ENCODE measurements at places on chromosomes 5 and 9. TPM values are rescaled to one million over a fixed set of nuclear protein-coding genes. Genes with fewer than 3 reads are reported as not detected.

GRCh38 chr9:20561531-20561930 lies 60.8 kb downstream of the MLLT3 start:
- H3K36me3 ChIP-seq = no peaks in the 10 kb centered on the region
- H3K27ac ChIP-seq = no peak overlapping the region
- H3K4me3 ChIP-seq = no peak overlapping the region
- DNase-seq = no peak
- no peaks in the 10 kb centered on the region for H3K27me3 ChIP-seq
- peaks cover 6% of the 10 kb centered on the region for H3K4me1 ChIP-seq

DNA sequence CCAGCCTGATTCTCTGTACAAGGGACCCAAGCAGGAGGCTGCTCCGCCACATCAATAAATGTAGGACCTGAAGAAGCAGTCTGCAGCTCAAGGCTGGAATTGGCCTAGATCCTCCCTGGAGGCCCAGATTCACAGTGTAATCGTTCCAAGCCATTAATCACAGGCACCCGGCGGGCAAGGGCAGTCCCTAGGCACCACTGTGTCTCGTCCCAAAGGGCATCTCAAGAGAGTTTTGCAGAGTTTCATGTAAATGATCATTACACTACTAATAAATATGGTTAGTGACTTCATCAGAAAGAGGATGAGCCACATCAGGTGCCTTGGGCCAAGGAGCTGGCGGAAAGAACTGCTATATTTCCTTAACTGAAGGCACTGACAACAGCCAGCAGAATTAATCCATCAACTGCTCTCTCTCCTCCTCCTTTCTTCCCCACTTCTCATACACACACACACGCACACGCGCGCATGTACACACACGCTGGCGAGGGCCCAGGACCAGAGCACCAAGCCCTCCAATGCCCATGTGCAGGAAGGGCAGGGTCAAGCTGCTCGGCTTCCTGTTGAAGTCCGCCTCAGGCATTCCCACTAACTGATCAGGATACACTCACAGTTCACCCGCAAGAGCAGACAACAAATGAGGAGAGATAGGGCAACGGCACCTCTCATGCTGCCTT lies 33.9 kb downstream of the GNAQ start:
- H3K27ac ChIP-seq = no peak overlapping the region
- no peak for DNase-seq
- peak overlapping the region; percentile 73 for H3K4me3 ChIP-seq
- peaks cover 3% of the 10 kb centered on the region for H3K27me3 ChIP-seq

DNA sequence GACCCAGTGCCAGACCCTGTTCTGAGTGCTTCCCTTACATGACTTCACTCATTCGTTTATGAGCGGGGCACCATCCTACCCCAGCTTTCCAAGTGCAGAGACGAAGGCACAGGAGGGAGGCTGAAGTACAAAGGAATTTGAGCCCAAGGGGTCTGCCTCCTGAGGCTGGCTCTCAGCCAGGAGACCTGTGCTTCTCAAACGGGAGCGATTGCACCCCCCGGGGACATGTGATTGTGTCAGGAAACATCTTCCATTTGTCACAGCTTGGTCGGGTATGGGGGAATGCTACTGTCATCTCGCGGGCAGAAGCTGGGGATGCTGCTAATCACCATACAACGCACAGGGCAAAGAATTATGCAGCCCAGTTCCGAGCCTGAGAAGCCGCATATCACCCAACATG lies 23.9 kb downstream of the ADCY2 start:
- H3K27ac ChIP-seq = no peak overlapping the region
- peaks cover 3% of the 10 kb centered on the region for H3K27me3 ChIP-seq
- no peaks in the 10 kb centered on the region for H3K36me3 ChIP-seq
- H3K4me3 ChIP-seq = no peak overlapping the region
- H3K4me1 ChIP-seq = peaks cover 6% of the 10 kb centered on the region

DNA sequence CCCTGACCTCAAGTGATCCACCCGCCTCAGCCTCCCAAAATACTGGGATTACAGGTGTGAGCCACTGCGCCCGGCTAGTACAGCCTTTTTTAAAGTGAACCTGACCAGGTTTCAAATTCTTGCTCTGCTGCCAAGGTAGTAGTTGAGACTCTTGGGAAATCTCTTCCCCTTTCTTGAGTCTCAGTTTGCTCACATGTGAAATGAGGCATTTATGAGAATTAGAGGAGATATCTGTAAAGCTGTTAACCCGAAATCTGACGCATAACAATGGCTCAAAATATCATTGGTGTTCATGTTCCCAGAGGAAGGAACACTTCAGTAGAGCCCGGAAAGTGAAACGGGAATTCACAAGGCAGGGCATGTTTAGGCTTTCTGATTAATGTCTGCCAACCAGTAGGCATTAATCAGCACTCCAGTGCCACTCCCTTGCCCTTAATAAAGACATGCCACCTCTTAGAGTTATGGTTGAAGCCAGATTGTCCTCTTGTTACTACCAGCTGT lies 1.5 kb downstream of the ARPC5L start:
- H3K27me3 ChIP-seq = peaks cover 4% of the 10 kb centered on the region
- peak overlapping the region; percentile 22 for H3K4me3 ChIP-seq
- DNase-seq = no peak
- H3K36me3 ChIP-seq = peaks cover 10% of the 10 kb centered on the region
- peaks cover 15% of the 10 kb centered on the region for H3K4me1 ChIP-seq

- no peak overlapping the region for H3K27ac ChIP-seq
- no peaks in the 10 kb centered on the region for H3K4me1 ChIP-seq
- no peak for DNase-seq
- H3K4me3 ChIP-seq = no peak overlapping the region
These were observed 24.8 kb downstream of the HSPB3 start for GRCh38 chr5:54480296-54480695.

DNA sequence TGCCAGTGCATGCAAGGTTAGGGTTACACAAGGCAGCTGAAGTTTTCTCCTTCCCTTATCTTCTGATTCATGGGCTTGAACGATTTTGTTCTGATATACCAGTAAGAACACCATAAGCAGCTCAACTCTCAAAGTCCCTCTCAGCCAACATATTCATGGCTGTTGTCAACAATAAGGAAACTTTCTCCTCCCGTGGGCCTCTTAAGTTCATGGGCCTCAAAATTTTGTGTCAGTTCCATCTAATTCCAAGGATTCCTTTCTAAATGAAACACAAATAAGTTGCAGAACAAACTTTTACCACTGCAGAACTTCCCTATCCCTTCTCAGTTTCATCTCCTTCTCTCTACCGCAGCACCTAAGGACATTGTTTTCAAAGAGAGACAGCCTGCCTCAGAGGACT lies 23.6 kb upstream of the CAST start:
- no peak overlapping the region for H3K4me3 ChIP-seq
- H3K27ac ChIP-seq = no peak overlapping the region
- DNase-seq = no peak
- H3K4me1 ChIP-seq = no peaks in the 10 kb centered on the region
- H3K27me3 ChIP-seq = no peaks in the 10 kb centered on the region

DNA sequence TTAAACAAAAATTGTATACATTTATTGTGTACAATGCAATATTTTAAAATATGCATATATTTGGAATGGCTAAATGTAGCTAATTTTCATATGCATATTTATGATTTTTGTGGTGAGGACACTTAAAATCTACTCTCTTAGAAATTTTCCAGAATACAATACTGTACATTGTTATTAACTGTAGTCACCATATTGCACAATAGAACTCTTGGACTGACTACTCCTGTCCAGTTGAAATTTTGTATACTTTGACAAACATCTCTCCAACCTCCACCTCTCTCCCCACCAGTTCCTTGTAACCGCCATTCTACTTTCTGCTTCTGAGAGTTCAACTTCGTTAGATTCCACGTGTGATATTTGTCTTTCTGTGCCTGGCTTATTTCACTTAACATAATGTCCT lies 49.2 kb upstream of the TAF11L2 start:
- no peak overlapping the region for H3K27ac ChIP-seq
- DNase-seq = no peak
- no peaks in the 10 kb centered on the region for H3K4me1 ChIP-seq
- no peak overlapping the region for H3K4me3 ChIP-seq
- no peaks in the 10 kb centered on the region for H3K36me3 ChIP-seq
- H3K27me3 ChIP-seq = no peaks in the 10 kb centered on the region

DNA sequence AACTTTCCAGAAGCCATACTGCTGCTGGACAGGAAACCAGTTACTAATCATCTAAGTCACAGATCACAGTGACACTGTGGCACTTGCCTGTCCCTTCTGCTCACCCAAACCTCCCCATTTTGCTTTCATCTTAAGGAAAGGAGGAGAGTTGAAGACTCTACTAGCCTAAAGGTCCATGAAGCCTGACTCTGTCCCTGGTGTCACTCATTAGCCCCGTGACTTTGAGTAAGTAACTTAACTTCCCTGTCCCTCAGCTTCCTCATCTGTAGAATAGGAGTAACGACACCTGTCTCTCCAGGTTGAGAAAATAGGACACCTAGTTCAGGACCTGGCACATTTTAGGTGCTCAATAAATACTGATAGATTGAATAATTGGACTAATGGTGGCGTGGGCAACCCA lies 536 bp upstream of the SLC6A7 start:
- DNase-seq = no peak
- H3K27me3 ChIP-seq = peaks cover 17% of the 10 kb centered on the region
- no peak overlapping the region for H3K27ac ChIP-seq
- H3K4me1 ChIP-seq = peaks cover 6% of the 10 kb centered on the region

Gene PTPRD
- 47.8 TPM for total RNA-seq

GRCh38 chr5:113000466-113000865 lies 23.9 kb downstream of the DCP2 start:
- no peak overlapping the region for H3K4me3 ChIP-seq
- peaks cover 17% of the 10 kb centered on the region for H3K36me3 ChIP-seq
- no peak for DNase-seq
- H3K27me3 ChIP-seq = no peaks in the 10 kb centered on the region
- H3K4me1 ChIP-seq = peaks cover 6% of the 10 kb centered on the region
- H3K27ac ChIP-seq = no peak overlapping the region

- H3K27ac ChIP-seq = no peak overlapping the region
- H3K36me3 ChIP-seq = no peaks in the 10 kb centered on the region
- DNase-seq = no peak
- H3K4me1 ChIP-seq = no peaks in the 10 kb centered on the region
These were observed 96.5 kb upstream of the PITX1 start for GRCh38 chr5:135130261-135131215.
